H9 (cell line): ENCODE measurements at places on chromosomes 16 and 17. TPM values are rescaled to one million over a fixed set of nuclear protein-coding genes. Genes with fewer than 3 reads are reported as not detected.

NEK8 gene
- 16.6 and 18.8 TPM in 2 replicates for total RNA-seq

DRC3 gene
- total RNA-seq = 0.31 and 0.68 TPM in 2 replicates

VPS35 gene
- total RNA-seq = 66.9 and 70.4 TPM in 2 replicates

C17orf78 gene
- total RNA-seq = not detected in 2 replicates

FOXC2 gene
- total RNA-seq = 0.07 TPM in 1 of 2 replicates, not detected in the other

CDC27 gene
- 71.9 and 82.5 TPM in 2 replicates for total RNA-seq

PLXDC1 gene
- 1.6 and 2.0 TPM in 2 replicates for total RNA-seq

FSCN2 gene
- 1.0 and 1.6 TPM in 2 replicates for total RNA-seq

ARHGAP23 gene
- total RNA-seq = 96.3 and 97.9 TPM in 2 replicates

CSH2 gene
- not detected in 2 replicates for total RNA-seq

DNA sequence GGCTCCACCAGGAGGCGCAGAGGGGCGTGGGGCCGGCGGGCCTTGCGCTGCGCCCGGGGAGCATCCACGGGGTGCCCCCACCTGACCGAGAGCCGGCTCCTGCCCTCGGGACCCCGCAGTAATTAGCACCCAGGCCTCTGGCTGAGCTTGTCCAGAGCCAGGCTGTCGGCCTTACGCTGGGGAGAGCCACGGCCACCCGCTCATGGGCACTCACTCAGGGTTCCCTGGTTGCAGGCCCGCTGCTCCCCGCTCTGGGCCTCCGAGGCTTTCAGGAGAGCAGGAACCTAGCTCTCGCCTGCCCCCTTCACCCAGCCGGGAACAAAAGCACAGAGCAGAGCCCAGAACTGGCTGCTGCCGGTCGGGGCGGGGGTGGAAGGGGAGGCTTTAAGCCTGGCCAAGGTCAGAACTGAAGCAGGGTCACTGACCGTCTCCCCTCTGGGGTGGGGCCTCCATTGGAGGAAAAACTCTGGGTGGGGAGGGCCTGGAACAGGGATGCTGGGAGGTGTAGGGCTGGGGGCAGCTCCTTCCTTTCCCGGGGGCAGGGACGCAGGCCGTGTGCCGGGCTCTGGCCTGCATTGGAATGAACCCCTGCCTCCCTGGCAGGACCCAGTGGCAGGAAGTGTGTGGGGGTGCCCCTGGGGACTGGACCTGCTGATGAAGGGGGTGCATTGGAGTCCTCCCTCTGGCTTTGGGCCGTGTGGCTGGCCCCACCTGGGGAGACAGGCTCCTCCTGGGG, 12.3 kb downstream of the GLIS2 start:
- no peak overlapping the region for H3K27ac ChIP-seq
- H3K4me3 ChIP-seq = peak overlapping the region; percentile 62
- H3K27me3 ChIP-seq = no peaks in the 10 kb centered on the region
- H3K36me3 ChIP-seq = no peaks in the 10 kb centered on the region; the same call in 2 of the 3 replicates
- peaks cover 3% of the 10 kb centered on the region; the same call in 1 of the 2 replicates for H3K4me1 ChIP-seq
- peak; percentile 88 for DNase-seq

DNA sequence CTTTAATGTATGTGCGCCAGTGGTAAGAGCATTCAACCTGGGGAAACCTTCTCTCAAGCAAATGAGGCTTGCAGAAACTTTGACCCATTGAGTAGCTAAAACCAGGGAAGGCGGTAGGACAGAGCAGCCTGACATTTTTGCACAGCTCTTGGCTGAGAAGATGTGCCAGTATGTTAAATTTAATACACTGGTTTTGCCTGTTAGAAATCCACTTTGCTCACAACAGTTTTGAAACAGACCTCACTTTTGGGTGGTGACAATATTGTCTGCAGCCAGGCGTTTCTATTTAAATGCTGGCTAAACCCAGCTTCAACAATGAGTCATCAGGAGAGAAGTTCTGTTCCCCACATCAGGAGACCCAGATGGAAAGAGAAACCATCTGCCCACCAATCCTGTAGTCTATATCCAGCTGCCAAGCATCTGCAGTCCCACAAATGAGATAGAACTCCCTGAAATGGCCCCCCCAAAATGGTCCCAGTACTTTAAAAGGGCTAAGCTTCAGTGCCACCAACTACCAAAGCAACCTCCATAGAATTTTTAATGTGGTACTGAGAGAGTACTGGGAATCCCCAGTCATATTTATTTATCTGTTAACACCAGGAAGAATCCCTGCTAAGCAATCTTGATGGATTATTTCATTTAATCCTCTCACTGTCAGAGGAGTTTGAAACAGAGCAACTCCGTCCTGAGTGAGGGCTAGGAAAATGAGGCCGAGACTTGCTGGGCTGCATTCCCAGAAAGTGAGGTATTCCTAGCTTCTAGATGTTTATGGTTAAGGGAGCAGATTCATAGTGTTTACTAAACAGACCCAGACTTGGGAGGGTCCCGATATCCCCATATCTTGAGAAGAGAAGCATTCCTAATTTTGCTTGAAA, 29.0 kb upstream of the CLEC3A start:
- peaks cover 9% of the 10 kb centered on the region; the same call in 1 of the 2 replicates for H3K4me1 ChIP-seq
- peak; percentile 52 for DNase-seq
- no peaks in the 10 kb centered on the region for H3K27me3 ChIP-seq
- H3K27ac ChIP-seq = peak overlapping the region; percentile 88
- peaks cover 49% of the 10 kb centered on the region for H3K36me3 ChIP-seq
- peak overlapping the region; percentile 53; the same call in 2 of the 3 replicates for H3K4me3 ChIP-seq

GRCh38 chr17:68771867-68772515, 170.8 kb upstream of the FAM20A start:
- H3K4me1 ChIP-seq = no peaks in the 10 kb centered on the region
- H3K27ac ChIP-seq = no peak overlapping the region
- DNase-seq = no peak

DNA sequence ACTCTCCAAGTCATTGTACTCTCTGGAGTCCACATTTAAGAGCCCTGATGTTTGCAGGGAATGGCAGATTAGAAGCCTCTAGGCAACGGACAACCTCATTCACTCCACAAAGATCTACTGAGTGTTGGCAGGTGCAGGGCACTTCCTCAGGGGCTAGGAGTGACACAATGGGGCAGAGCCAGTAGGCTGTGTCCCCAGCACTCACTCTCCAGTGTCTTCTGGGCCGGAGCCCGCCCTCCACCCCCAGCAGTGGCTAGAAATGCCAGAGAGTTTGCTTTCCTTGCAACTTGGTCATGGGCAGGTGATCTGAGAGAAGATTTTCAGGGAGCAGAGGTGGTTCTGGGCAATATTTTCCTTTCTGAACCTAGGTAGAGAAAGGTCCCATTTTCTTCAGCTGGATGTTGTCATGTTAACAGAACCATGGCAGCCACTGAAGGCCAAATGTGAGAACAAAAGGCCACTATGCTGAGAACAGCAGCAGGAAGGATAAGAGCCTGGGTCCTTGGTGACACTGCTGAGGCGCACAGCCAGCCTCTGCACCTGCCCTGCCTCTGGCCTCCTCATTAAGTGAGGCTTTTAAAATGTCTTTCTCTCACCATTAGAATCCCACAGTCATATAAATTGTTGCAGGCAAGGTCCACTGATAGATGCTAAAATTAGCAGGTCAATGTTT, 96.2 kb downstream of the USP31 start:
- no peak for DNase-seq
- no peak overlapping the region for H3K4me3 ChIP-seq
- H3K36me3 ChIP-seq = peaks cover 4% of the 10 kb centered on the region; the same call in 1 of the 2 replicates
- no peaks in the 10 kb centered on the region for H3K27me3 ChIP-seq

DNA sequence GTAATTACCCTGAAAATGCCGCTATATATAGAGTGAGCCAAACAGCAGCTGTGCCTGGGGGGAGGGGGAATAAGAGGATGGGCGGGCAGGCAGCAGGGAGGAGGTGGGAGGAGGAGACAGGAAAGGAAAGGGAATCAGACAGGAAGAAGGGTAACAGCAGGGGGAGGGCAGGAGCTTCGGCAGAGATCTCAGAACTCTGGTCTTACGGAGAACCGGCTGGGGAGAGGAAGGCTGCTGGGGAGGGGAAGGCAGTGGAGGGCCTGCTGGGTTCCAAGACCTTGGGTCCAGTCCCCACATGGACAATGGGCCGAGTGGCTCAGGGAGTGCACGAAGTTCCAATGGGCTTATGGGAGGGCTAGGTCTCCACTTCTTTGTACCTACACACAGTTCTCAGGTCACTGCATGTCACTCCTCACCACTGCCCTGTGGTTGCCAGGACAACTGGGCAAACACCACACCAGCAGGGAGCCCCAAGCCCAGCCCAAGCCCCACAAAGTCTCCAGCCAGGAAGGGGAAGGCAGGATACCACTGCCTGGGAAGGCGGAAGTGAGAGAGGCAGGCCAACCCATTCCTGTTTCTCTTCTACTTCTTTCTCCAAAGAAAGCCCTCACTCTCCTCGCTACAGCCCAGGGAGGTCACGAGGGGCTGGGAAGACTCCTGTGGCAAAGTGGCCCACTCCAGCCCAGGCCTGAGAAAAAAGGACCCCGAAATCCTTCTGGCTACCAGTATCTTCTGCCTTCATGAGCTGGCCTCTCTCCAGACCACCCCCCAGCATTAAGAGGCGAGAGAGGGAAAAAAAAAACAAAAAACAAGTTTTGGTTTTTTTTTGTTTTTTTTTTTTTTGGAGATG, 25.3 kb downstream of the G6PC3 start:
- peak; percentile 98 for DNase-seq
- H3K27ac ChIP-seq = peak overlapping the region; percentile 63
- no peaks in the 10 kb centered on the region for H3K27me3 ChIP-seq
- no peaks in the 10 kb centered on the region; the same call in 1 of the 2 replicates for H3K4me1 ChIP-seq
- peak overlapping the region; percentile 62 for H3K4me3 ChIP-seq

- H3K36me3 ChIP-seq = peaks cover 43% of the 10 kb centered on the region
- H3K4me1 ChIP-seq = no peaks in the 10 kb centered on the region
- H3K27ac ChIP-seq = no peak overlapping the region
- peak; percentile 69 for DNase-seq
- no peak overlapping the region for H3K4me3 ChIP-seq
- no peaks in the 10 kb centered on the region for H3K27me3 ChIP-seq
These were observed 78.0 kb upstream of the ZNF750 start for GRCh38 chr17:82917699-82918345.

GRCh38 chr17:57556977-57557376, 188.1 kb downstream of the CCDC182 start:
- no peaks in the 10 kb centered on the region for H3K36me3 ChIP-seq
- H3K27ac ChIP-seq = no peak overlapping the region
- no peak overlapping the region for H3K4me3 ChIP-seq
- H3K4me1 ChIP-seq = peaks cover 8% of the 10 kb centered on the region; the same call in 1 of the 2 replicates

- no peaks in the 10 kb centered on the region for H3K36me3 ChIP-seq
- no peak overlapping the region for H3K4me3 ChIP-seq
- no peaks in the 10 kb centered on the region for H3K4me1 ChIP-seq
- H3K27ac ChIP-seq = no peak overlapping the region
- H3K27me3 ChIP-seq = no peaks in the 10 kb centered on the region
These were observed 32.1 kb upstream of the PRKCB start for GRCh38 chr16:23803591-23804123.

DNA sequence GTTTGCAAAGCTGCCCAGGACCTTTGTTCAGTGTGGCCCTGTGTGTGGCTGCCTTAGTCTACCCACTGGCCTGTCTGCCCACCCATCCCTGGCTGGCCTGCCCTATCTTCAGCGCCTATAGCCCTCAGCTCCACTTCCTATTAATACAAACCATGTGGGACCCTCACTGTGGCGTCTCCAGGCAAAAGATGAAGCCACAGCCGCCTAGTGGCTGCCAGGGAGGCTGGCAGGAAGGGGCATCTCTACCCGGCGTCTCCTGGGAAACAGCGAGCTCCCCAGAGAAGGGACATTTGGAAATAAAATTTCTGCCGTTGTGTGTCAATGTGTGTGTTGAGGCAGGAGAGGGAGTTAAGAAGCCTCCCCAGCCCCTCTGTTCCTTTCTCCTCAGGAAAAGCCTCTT, 31.5 kb downstream of the NEUROD2 start:
- H3K27ac ChIP-seq = no peak overlapping the region
- peaks cover 12% of the 10 kb centered on the region for H3K4me1 ChIP-seq
- no peak overlapping the region for H3K4me3 ChIP-seq
- DNase-seq = peak; percentile 79
- H3K36me3 ChIP-seq = peaks cover 6% of the 10 kb centered on the region

- H3K36me3 ChIP-seq = peaks cover 4% of the 10 kb centered on the region; the same call in 1 of the 2 replicates
- no peaks in the 10 kb centered on the region; the same call in 1 of the 2 replicates for H3K4me1 ChIP-seq
- peak overlapping the region; percentile 71 for H3K4me3 ChIP-seq
- H3K27me3 ChIP-seq = peaks cover 23% of the 10 kb centered on the region
- no peak for DNase-seq
These were observed 119.9 kb upstream of the SMURF2 start for GRCh38 chr17:64781810-64782555.

DNA sequence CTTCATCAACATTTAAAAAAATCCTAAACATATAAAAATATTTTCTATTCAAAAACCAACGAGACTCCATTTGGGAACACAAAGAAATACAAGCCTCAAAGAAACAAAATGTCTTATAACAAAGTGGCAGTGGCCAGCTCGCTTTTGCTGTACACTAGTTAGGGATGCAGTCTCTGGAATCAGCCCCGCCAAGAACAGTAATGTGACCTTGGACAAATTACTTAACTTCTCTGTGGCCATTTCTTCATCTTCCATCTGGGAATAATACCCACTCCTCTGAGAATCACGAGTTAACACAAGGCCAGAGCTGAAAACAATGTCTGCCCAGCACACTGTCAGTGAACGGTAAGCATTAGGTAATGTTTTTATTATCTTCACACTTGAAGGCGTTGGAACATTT, 5.6 kb downstream of the STAT5B start:
- DNase-seq = no peak
- no peak overlapping the region for H3K27ac ChIP-seq
- H3K4me1 ChIP-seq = peaks cover 9% of the 10 kb centered on the region
- no peak overlapping the region for H3K4me3 ChIP-seq

DNA sequence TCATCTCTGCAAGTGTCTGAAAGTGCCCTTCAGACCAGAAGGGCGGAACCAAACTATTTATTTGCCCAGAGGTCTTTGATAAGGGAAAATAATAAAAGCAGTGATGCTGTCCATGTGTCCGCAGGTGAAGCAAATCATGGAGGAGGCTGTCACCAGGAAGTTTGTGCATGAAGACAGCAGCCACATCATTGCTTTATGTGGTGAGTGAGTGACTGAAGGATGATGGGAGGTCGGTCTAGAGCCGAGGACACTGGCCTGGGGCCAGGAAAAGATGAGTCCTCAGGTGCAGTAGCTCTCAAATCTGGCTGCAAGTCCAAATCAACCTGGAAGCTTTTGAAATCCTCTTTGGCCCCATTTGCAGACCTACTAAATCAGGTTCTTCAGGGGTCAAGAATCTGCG, 6.1 kb downstream of the SGSM2 start:
- DNase-seq = no peak
- H3K4me1 ChIP-seq = peaks cover 2% of the 10 kb centered on the region
- no peaks in the 10 kb centered on the region for H3K27me3 ChIP-seq
- no peak overlapping the region for H3K27ac ChIP-seq
- peaks cover 15% of the 10 kb centered on the region for H3K36me3 ChIP-seq

- DNase-seq = peak; percentile 75
- no peaks in the 10 kb centered on the region for H3K27me3 ChIP-seq
- no peak overlapping the region for H3K27ac ChIP-seq
- H3K36me3 ChIP-seq = peaks cover 31% of the 10 kb centered on the region
These were observed 40.9 kb downstream of the B9D1 start for GRCh38 chr17:19321481-19322128.

- peaks cover 9% of the 10 kb centered on the region for H3K36me3 ChIP-seq
- peak; percentile 91 for DNase-seq
- H3K27me3 ChIP-seq = no peaks in the 10 kb centered on the region
- H3K27ac ChIP-seq = no peak overlapping the region
- no peaks in the 10 kb centered on the region; the same call in 1 of the 2 replicates for H3K4me1 ChIP-seq
These were observed 13.5 kb downstream of the SPATA32 start for GRCh38 chr17:45248132-45248957.

GRCh38 chr16:66523861-66524354, 26.0 kb downstream of the TK2 start:
- no peaks in the 10 kb centered on the region for H3K4me1 ChIP-seq
- H3K36me3 ChIP-seq = no peaks in the 10 kb centered on the region
- H3K4me3 ChIP-seq = no peak overlapping the region
- H3K27me3 ChIP-seq = no peaks in the 10 kb centered on the region
- H3K27ac ChIP-seq = no peak overlapping the region
- DNase-seq = no peak

- no peaks in the 10 kb centered on the region for H3K4me1 ChIP-seq
- H3K36me3 ChIP-seq = no peaks in the 10 kb centered on the region; the same call in 1 of the 2 replicates
- H3K4me3 ChIP-seq = no peak overlapping the region
- H3K27me3 ChIP-seq = no peaks in the 10 kb centered on the region
- no peak overlapping the region for H3K27ac ChIP-seq
These were observed 15.0 kb upstream of the KREMEN2 start for GRCh38 chr16:2948807-2949704.
